ENCODE measurements at places on chromosomes 12 and 14.

GRCh38 chr12:4293299-4293965 is 19.9 kb downstream of the CCND2 start:
- DNase-seq: no peak

DNA sequence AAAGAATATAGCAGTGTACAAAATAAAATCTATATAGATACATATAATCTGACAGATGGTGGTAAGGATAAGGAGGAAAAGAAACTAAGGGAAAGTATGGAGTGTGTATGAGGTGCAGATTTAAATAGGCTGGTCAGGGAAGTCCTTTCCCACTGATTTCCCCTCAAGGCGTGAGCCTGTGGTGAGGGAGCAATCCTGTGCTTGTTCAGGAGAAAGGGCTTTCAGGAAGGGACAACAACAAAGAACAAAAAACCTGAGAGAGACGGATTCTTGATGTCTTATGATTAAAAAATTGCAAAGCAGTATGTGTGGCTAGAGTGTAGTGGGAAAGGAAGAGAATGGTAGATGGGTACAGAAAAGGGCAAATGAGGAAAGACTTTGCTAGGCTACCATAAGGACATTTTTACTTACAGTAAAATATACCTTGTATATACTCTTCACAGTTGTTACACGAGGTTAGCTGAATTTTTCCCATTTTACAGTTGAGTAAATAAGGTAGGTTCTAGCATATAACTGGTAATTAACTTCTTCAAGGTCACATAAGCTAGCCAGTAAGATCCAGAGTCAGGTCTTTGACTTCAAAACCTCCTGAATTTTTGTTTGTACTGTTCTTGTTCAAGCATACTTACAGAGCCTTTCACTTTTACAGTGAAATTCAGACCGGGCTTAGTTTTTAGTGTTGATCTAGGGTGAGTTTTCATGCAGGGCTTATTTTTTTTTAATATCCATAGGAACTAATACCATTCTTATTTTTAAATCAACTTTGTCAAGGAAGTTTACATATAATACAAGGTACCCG is 15.6 kb downstream of the CNOT2 start:
- DNase-seq: no peak

GRCh38 chr12:34377243-34378035 is 355.1 kb downstream of the ALG10 start:
- no peak for DNase-seq

DNA sequence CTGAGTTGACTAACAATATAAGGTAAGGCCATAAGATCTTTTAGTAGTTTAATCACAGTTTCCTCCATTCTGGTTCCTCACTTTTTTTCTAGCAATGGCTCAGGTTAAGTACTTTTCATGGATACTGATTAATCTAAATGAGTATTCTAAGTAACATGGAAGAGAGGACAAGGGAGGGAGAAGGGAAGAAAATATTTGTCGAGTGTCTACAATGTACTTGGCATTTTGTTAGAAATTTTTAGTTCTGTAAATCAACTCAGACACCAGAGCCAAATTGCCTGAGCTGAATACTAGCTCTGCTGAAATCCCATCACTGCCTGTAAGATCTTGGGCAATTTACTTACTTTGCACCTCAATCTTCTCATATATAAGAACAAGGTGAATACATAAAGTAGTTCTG is 20.2 kb downstream of the RERG start:
- no peak for DNase-seq

DNA sequence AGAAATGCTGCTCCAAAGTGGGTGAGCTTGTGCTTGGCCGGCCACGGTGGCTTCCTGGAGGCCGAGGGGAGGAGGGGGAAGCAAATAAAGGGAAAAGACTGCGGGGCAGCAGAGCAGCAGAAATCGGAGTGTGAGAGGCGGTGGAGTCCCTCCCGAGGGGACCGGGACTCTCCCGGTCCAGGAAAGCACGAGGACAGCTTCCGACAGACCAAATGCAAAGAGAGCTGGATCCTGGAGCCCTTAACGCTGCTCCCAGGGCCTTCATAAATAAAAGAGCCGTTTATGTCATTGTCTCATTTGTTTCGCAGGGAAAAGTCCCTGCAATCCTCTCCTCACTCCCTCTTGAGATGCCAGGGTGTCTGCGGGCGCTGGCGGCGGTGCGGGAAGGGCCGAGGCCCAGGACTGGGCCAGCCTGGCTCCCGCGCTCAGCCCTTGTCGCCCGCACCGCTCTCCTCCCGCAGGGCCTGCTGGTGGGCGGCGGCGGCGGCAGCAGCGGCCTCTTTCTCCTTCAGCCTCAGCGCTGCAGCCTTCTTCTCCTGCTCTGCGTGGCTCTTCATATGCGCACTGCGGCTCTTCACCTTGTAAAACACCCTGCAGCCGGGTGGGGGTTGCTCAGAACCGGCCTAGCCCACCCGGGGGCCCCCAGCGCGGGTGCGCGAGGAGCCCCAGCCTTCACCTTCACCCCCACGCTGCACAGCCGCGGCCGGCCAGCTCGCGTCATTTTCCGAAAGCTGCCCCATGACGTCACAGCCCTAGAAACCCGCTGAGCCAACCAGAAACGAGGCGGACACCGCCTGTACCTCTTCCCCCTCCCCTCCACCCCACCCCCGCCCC is 4.5 kb upstream of the PNMA1 start:
- peak; percentile 0 for DNase-seq
